ENCODE measurements at places on chromosomes 3 and 15.

DNA sequence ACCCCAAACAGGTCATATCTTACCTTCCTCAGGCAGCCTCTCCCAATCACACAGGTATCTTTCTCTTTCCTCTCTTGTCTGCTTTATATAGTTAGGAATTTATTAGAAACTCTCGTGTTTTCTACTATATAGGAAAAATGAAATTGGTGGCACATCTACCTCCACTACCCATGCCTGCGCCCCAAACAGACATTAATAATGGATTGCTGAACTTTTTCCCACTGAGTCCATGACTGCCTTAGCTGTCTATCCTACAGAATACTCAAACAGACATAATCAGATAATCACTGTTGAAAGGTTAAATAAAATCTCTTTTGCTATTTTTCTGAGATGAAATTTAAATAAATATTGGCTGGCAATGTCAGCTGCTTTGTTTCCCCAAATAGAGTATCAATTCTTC lies 55.8 kb upstream of the SLC6A11 start:
- DNase-seq: no peak

GRCh38 chr15:92494806-92495336 lies 101.2 kb downstream of the ST8SIA2 start:
- no peak for DNase-seq

DNA sequence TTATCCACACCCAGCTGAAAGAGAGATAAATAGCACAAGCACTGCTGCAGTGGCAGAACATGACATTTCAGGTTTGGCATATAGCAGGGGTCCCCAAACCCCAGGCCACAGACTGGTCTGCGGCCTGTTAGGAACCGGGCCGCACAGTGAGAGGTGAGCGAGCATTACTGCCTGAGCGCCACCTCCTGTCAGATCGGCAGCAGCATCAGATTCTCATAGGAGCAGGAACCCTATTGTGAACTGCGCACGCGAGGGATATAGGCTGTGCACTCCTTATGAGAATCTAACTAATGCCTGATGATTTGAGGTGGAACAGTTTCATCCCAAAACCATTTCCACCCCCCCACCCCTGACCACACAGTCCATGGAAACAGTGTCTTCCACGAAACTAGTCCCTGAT lies 54.6 kb downstream of the CCR4 start:
- DNase-seq: no peak

- no peak for DNase-seq
These were observed 112.2 kb upstream of the FAN1 start for GRCh38 chr15:30791239-30792175.

DNA sequence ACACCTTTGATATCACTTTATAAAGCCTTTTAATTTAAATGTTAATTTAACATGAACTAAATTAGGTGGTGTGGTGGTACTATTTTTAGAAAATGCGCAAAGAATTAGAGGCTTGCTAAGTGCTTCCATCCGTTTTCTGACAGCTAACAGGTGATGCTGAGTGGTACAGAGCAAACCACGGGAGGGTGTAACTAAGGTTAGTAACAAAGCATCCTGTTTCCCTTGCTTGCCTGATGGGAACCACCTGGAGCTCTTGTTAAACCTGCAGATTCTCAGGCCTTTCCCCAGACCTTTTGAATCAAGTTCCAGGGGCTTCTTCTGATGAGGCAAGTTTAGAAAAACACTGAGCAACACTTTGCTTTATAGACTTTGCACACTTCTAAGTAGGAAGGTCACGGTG lies 101.0 kb downstream of the ATG7 start:
- no peak for DNase-seq

GRCh38 chr3:56137415-56137814 lies 330.9 kb downstream of the ERC2 start:
- DNase-seq: no peak

GRCh38 chr3:196163666-196164493 lies 47.3 kb downstream of the ZDHHC19 start:
- no peak for DNase-seq

- DNase-seq: no peak
These were observed 4.8 kb upstream of the MORC1 start for GRCh38 chr3:109122690-109123089.

DNA sequence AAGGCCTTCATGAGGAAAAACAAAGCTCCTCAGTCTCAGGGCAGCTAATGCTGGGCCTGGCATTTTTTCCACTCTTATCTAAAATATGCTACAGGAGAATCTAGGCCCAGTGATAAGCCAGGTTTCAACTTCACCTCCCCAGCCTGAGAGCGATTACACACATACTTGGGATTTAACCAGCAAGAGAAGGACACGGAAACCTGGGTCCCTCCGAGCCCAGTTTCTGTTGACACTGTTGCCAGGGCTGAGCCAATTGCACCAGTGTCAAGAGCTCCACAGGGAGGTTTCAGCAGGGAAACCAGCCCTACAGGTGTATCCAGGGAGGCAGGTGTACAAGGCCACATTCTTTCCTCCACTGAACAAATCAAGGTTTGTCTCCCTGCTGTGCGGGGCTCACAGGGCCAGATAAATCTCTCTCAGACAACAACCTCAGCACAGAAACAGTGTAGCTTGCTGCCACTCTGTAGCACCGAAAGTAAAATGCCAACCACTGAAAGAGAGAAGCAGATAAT lies 85.4 kb downstream of the MAGI1 start:
- DNase-seq: no peak

- no peak for DNase-seq
These were observed 9.6 kb upstream of the CTDSPL start for GRCh38 chr3:37852097-37852496.

DNA sequence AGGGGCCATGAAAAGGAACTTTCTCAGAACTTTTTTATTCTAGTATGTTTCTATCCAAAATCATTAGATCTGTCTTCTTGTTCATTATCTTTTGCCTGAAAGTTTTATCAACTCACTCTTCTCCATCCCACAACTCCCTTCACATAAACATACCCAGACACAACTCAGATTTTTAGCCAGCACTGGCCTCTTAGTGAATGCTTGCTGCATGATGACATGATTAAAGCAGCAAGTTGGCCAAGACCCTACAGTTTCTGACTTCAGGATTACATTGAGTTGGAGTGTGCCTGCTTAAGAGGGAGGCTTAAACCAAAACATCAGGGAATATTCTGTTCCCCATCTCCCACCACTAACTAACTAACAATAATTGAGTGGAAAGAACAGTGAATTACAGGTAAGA lies 38.1 kb downstream of the PLSCR2 start:
- no peak for DNase-seq

DNA sequence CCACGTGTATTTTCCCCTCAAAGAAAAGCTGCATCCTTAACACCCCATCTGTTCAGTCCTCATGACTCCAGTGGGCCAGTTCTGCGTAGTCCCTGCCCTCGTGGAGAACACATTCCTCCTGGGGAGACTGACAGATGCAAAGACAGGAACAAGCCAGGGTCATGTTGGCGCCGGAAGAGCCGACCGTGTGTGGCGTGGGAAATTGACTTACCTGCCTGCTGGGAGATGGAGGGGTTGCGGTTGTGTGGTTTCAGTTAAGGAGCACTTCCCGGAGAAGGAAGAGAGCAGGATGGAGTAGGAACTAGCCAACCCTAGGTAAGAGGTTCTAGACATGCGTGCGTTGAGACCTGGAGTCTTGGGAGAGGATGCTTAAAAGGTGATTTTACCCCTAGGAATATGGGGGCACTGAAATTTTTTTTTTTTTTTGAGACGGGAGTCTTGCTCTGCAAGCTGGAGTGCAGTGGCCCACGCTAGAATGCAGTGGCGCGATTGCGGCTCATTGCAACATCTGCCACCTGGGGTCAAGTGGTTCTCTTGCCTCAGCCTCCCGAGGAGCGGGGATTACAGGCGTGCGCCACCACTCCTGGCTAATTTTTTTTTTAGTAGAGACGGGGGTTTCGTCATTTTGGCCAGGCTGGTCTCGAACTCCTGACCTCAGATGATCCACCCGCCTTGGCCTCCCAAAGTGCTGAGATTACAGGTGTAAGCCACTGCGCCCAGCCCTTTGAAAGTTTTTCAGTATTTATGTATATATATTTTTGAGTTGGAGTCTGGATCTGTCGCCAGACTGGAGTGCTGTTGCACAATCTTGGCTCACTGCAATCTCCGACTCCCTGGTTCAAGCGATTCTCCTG lies 1.4 kb downstream of the VHL start:
- no peak for DNase-seq

DNA sequence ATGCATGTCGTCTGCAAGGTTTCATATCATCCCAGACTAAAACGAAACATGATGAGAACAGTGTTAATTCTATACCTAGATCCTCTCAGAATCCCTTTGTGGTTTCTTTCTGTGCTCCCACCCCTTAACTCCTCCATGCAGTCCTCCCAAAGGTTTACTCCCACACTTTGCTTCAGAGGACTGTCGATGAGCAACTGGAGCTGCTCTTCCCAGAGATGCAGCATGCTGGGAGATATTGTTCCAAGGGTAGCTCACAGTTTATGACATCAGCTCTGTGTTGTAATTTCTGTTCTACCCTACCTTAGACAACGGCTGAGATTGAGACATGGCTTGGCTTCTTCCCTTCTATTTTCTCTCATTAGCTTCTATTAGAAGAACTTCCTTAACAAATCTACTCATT lies 313.0 kb upstream of the COL8A1 start:
- no peak for DNase-seq

DNA sequence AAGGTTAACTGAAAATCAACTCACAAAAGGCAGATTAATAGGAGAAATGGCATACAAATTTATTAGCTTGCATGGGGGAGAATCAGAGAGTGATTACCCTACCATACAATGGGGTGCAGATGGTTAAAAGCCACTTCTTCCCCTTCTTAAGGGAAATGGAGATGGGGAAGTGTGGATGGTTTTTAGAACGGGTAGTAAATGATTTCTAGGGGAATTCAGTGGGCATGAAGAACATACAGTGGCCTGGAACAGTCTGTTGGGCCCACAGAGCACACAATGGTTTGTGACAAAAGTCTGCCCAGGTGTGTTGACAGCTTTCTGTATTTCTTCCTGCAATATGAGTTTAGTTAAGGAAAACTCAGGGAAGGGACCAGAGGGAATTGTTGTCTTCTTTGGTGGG lies 61.0 kb downstream of the C3orf80 start:
- no peak for DNase-seq

DNA sequence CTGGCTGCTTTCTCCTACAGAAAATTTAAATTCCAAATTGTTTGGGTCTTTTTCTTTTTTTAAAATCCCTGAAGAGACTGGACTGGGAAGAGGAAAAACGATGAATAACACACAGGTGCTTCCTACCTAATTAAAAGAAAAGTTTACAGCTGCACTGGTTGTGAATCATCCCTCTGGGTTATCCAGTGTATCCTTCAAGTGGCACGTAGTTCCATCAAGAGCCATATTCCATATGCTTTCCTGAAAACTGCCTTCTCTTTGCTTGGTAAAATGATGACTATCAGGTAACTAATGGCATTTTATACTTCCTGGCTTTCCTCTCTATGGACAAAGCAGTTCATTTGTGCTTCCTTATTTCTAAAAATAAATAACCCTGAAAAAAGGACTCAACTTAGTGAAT lies 123.2 kb downstream of the MAGI1 start:
- DNase-seq: no peak

GRCh38 chr3:17179381-17180205 lies 294.8 kb downstream of the PLCL2 start:
- DNase-seq: no peak

DNA sequence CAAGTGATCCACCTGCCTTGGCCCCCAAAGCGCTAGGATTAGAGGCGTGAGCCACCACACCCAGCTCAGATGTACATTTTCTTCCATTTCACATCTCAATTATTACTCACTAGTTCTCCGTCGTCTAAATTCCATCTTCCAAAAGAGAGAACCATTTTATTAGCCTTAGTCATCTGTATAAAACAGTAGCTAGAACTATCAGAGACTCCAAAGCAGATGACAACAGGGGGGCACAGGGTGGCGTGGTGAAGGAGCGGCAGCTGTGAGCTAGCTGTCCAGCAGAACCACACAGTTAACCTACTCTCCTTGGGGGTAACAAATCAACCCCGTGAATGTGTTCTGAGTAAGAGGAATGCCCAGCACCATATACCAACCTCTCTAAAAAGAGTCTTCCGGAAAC lies 7.1 kb downstream of the SLC25A20 start:
- no peak for DNase-seq

GRCh38 chr15:48946840-48947187 lies 16.9 kb downstream of the SHC4 start:
- no peak for DNase-seq

DNA sequence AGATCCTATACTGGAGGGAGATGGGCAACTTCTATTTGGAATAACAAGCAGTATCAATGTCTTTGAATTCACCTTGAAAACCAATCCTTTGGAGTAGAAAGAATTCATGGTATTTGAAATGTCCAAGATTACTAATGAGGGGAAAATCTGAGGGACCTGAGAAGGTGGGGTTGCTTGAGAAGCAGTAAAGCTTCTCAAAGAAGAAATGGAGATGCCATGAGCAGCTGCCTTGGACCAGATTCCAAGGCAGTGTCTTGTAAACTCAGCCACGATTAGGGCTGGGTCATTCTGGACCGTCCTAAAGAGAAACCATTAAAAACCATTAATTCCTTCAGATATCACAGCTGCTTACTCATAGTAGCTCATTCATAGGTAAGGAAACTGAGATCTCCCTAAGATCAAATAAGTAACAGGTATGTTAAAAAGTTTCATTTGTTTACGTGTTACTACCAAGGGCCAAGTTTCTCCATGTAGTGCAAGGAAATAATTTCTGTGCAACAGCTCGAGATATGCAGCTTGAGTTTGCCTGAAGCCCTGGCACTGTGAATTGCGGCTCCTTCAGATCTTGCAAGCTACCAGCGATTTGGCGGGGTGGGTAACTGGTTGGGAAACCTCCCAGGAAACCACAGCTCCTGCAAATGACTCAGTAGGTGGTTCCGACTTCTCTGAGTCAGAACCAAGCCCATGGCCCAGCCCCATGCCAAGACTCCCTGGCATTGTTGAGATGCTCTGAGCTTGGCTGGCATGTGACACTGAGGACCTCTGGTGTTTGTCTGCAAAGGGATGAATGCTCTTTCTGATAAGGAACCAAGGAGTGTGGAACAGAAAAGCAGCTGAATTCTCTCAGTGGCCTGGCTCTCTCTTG lies 296.8 kb downstream of the RORA start:
- DNase-seq: no peak

- no peak for DNase-seq
These were observed 6.1 kb upstream of the DUSP7 start for GRCh38 chr3:52062505-52062904.

DNA sequence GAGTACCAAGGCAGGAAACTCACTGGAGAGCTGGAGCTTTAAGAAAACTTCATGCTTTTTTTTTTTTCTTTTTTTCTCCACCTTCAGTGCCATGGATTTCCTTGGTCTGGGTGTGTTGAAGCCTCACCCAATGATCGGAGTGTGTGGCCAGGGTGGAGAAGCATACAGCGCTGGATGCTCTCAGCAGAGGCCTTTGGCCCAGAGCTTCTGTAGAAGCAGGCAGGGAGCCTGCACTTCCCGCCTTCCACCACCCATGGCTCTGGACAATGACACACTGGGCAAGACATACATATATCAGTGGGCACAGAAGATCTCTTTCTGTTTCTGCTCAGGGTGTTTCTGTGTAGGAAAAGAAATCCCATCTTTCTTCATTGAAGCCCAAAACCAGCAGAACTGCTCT lies 55.8 kb upstream of the ACAD9 start:
- DNase-seq: no peak
